ENCODE measurements at places on chromosomes 11 and 22.

GRCh38 chr11:88308576-88308975 lies 29.0 kb downstream of the CTSC start:
- no peak for DNase-seq

DNA sequence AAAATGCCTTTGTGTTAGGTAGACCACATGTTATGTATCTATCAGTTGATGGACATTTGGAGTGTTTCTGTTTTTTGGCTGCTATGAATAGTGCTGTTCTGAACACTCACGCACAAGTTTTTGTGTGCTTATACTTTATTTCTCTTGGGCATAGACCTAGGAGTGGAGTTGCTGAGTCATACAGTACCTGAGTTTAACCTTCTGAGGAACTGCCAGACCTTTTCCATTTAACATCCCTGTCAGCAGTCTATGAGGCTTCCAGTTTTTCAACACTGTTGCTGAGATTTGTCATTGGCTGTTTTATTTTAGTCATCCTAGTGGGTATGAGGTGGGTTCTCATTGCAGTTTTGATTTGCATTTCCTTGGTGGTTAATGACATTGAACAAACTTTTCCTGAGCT lies 4.4 kb downstream of the CTTN start:
- DNase-seq, result no peak

DNA sequence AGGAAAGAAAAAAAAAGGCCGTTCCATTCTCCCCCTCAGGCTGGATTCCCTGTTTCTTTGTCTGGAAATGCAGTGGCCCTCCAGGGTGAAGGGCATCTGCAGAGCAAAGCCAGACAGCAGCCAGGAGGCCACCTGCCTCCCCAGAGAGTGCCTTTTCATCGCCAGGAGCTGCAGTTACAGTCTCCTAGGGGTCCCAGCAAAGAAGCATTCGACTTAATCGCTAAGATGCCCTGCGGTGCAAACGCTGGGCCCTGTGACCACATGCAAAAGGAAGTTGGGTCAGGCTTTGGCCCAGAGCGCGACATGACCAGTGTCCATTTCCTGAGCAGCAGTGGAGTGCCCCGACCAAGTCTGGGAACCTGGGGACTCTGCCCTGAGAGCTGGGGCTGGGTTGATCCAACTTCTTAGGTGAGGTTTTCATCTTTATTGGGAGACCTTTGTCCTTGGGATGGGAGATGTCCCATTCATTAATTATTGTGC lies 304.6 kb downstream of the OPCML start:
- DNase-seq, result no peak

DNA sequence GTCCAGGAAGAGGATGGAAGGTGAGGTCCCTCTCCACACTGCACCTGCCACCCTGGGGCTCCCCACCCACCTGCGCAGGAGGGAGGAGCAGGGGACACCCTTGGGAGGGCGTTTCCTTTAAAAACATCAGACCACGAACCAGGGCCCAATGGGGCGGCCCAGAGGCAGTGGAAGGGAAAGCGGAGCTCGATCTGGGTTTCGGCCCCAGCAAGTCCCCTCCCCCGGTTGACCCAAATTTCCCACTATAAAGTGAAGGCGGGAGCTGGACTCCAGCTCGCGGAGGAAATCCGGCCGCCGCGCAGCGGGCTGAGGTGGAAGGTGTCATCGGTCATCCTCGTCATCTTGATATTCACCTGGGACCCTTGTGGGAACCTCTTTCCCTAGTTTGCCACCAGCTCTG lies 99.3 kb downstream of the WNT7B start:
- DNase-seq, result no peak

DNA sequence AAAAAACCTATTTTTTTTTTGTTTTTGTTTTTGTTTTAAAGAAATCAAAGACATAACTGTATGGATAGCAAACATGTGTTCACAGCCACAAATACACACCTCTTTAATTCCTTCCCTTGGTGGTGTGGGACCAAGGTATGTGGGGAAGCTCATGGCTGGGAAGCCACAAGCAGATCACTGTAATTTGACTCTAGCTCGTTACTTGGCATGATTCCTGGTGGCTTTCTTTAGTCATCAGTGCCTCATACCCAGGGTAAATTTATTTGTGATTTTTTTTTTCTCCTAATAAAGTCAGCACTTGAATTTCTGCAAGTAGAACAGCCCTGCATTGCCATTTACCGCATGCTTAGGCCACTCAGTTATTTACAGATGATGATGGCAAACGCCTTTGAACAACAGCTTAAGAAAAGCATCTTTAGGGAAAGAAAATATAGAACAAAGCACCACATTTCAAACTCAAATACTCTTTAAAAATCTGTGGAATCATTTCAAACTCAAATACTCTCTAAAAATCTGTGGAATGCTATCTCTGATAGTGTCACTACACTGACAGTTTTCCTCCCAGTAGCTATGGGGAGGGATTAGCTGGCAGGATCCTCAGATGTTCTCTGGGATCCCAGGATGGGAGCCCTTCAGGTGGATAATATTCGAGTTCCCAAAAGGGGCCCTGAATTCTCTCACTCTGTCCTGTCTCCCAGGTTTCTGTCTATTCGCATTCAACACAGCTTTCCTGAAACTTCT lies 687.2 kb downstream of the OPCML start:
- DNase-seq, result peak; percentile 16

DNA sequence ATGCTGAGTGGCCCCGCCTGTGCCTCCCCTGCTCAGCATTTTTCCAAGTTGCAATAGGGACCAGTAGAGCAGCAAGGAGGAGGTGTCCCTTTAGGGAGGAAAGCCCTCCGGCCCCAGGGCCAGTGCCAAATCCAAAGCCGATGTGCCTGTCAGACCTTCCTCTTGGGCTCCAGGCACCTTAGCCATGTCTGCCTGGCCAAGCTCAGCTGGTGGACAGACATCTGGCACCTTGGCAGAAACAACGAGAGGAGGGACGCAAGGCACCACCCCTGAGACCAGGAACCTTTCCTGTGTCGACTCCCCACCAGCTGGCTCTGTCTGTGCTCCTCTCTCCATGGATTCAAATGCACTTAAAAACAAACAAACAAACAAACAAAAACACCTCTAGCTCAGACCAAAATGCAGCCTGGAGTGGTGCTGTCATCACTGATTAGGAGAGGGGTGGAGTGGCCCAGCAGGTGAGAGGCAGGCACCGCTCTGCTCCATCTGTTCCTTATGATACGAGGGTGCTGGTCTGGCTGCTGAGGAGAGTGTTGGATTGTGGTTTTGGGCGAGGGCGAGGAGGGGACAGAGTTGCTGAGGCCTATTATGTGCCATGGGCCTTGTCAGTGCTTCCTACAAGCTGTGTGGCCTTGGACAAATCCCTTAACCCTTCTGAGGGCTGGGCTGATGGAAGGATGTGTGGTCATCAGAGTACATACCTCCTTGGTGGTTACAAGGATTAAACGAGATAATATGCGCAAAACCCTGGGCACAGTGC lies 46.2 kb downstream of the TP53I11 start:
- DNase-seq, result no peak

GRCh38 chr22:16131918-16132317 lies 442.1 kb downstream of the POTEH start:
- no peak for DNase-seq

DNA sequence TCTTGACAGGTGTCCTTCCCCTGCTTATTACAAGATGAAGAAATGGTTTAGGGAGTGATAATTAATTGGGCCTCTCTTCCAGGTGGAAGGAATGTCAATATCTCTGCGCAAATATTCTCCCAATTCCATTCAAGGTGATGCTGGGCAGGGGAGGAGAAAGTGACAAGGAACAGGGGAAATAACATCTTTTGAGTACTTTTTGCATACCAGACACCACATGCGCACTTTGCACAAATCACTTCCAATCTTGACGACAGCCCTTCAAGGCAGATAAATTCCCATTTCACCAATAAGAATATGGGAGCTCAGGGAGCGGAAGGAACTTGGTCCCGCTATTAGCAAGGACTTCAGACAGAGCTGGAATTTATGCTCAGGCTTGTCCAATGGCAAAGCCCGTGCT lies 145.1 kb upstream of the TBCEL start:
- no peak for DNase-seq

GRCh38 chr11:115982666-115983065 lies 478.5 kb upstream of the CADM1 start:
- DNase-seq, result no peak

- no peak for DNase-seq
Measured at GRCh38 chr22:49547751-49548239, 279.9 kb downstream of the BRD1 start.

- no peak for DNase-seq
Measured at GRCh38 chr11:75652936-75653335, 15.9 kb downstream of the MAP6 start.
